ENCODE measurements at places on chromosomes 7 and 10.

GRCh38 chr10:10865303-10865702 is 152.4 kb upstream of the CELF2 start:
- DNase-seq: no peak

- no peak for DNase-seq
Measured at GRCh38 chr10:121956111-121957061, 18.6 kb downstream of the NSMCE4A start.

DNA sequence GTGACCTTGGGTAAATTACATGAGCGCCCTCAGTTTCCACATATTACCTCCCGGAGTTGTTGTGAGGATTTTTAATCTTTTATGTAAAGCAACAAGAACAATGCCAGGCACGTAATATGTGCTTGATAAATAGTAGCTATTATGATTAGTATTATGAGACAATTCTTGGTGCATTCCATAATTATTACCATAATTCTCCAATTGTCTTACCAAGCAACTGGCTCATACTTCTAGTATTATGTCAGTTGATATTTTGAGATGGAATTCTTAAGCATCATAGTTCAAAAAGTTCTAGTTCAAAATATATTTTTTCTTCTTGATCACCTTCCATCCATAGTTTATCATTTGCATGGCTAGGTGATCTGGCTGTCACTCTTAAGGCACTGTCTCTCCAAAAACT is 259.0 kb downstream of the BBS9 start:
- no peak for DNase-seq

DNA sequence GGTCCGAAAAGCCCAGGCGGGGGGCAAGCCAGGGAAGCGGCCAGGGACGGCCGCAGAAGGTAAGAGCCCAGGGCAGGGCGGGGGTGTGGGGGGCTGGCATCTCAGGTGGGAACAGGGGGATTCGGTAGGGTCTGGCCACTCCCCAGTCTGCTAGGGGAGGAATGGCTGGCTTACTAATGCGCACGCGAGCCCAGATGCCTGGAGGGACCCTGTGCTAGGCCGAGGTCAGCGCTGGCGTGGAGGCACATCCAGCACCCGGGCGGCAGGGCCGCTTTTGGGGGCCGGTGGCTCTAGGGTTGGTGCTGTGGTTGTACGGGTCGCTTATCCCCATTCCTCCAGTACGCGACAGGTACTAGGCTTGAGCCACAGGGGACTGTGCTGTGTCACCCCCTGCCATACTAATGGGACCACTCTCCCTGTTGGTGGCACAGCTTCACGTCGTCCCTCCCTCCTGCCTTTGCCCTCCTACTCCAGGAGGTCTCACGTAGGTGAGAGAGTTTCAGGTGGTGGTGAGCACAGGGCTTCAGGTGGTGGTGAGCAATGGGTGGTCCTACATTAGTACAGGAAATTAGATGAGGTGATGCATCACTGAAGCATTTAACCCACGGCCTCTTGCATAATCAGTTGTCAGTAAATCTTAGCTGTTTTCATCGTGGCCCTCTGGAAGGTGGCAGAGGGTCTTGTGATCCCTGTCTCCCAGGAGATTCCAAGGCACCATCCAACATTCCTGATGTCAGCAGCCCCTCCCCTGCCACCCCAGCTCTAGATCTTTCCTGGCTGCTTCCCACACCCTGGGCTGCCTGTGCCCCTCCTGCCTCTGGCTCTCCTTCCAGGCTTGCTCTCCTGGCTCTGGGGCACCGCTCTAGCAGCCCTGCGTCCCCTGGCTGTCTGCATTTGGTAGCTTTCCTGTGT is 971 bp downstream of the AEBP1 start:
- DNase-seq: peak; percentile 80

GRCh38 chr7:126720232-126720631 is 532.5 kb downstream of the GRM8 start:
- no peak for DNase-seq

DNA sequence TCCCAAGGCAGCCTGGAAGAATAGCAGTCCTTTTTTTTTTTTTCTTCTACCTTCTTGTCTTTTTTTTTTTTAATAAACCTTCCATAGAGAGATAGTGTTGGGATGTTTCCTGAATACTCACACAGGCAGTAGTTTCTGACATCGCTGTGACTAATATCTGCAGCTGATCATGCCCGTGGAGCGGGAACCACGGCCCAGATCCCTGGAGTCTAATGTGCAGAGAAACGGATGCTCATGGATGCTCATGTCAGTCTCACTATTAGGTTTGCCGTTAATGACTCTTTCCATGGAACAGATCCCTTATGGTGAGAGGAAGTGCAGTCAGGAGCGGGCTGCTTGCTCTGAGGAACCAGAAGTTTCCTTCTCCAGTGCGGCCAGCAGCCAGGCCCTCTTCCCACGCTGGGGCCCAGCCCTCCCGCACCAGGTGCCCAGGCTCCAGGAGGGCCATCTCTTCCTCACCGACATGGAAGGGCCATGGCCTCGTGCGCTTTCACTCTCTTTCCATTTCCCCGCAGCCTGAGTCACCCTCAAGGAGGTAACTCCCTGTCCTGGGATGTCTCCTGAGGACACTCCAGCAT is 132.5 kb downstream of the WDR37 start:
- DNase-seq: peak; percentile 52

Measured in globus pallidus (tissue), 1 donor.